B cell (primary cell): ENCODE measurements at places on chromosomes 5 and 9.

GRCh38 chr5:144812763-144813162 lies 642.1 kb downstream of the KCTD16 start:
- DNase-seq = no peak

DNA sequence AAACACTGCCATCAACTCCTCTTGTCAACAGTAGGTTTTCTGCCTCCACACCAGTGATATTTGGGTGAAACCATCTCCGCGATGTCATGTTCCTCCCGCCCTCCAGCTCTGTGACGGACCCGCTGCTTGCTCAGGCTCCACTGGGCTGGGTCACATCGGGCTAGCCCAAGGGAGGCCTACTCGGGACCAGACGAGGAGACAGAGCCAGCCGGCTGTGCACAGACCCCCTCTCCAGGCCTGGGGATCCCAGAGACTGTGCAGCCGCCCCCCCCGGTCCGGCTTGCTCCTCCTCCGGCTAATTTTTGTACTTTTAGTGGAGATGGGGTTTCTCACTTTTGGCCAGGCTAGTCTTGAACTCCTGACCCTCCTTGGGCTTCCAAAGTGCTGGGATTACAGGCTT lies 202.4 kb upstream of the PRDM9 start:
- no peak for DNase-seq

DNA sequence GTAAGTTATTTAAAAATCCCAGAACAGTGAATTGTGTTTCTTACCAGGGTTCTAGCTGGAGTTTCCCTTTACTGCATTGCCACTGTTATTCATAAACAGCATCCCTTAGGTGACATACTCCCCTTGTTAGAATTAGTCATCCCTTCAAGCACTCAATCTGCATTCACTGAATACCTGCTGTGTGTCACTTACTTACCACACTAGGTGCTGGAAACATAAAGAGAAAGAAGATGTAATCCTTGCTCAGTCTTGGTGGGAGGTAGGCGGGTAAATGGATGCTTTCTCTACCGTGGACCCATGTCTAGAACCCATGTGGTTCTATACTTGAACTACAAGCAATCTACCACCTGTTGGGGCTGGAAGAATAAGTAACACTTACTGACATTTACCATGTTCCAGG lies 371.6 kb downstream of the KDM4C start:
- no peak for DNase-seq

GRCh38 chr5:128376577-128376976 lies 161.5 kb downstream of the FBN2 start:
- DNase-seq = no peak

DNA sequence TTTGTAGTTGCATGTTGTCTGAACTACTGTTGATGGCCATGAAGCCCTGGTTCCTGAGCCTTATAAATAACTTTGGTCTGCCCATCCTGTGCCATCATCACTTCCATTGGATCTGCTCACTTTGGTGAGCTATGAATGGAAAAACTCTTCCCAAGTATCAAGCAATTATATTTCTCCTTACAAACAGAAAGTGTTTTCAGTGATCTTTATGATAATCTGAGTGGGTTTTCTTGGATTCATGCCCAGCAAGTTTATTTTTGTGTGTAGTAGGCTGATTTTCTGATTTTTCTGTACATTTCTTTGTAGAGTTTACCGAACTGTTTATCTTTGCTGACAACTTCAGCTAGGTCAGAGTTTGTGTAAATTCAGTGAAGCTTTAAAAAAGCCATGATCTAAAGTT lies 31.0 kb downstream of the CAMK4 start:
- no peak for DNase-seq

DNA sequence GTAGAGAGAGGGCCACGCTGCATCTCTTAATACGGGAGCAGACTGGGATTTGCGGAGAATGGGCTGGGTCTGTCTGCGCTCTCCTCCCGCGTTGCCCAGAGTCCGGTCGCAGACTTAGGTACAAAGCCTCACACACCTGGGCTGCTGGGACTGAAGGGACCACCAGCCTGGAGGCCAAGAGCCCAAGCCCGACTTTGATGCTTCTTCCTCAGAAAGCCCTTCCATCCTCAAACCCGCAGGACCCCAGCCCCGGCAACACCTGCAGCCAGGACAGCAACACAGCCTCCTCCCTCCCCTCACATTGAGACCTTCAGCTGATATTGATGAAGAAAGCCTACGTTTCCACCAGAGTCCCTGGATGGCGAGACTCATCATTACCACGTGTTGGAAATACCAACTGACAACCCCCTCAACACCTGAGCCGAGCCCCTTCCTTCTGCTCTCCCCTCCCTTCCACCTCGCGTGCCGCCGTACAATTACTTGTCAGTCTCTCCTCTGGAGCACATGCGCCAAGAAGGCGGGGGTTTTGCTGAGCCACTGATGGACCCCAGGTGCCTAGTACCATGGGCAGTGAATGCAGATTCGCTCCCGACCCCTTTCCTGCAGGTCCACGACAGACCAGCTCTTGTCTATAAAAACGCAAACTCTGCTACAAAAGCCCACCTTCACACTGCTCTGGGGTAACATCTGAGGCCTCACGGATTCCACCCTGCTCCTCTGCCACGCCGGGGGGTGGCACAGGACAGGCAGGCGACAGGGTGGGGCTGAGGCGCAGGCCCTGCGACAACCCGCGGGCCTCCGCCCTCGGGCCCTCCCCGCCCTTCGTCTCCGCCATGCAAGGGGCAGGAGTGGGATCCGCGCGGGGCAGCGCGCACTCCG lies 841 bp downstream of the ASB6 start:
- DNase-seq = no peak

DNA sequence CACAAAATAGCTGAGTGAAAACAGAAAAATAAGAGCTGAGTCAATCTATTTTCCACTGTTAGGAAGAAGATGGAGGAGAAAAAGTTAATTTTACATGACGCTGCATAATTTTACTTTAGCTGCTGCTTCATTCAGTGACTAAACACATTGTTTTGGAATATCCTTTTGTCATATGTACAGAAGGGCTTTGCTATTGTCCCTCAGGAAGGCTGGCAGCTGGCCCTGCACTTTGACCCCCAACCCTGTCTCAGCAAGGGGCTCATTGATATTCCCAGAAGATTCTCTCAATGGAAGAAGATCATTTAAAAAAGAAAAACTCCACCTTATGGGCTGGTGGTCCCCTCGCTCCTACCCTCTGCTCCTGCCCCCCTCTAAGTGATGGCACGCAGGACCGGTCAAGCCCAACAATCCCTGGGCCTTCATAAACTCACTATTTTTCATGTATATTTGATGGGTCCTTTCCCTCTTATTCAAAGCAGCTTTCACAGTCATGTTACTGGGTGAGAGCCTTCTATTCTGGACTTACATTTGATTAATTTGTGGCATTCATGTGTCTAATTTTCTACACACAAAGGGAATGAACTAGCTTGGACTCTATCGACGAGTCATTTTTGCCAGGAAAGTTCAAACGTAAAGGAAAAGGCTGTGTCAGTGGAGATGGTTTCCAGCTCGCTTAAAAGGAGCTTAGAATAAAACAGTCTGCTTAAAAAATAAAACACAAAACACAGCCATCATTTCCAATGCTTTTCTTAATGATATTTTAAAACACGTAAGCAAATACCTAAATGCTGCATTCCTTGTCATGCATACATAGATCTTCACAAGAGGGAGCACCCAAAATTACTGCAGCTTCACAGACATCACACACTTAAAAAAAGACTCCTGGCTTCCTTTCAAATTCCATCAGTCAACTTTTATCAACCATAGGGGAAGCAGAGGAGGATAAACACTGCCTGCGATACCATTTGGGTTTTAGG lies 104.7 kb downstream of the EFNA5 start:
- no peak for DNase-seq
